CD4-positive, alpha-beta T cell treated with Interleukin-6 for 4 hours (primary cell): ENCODE measurements at places on chromosomes 5 and 9.

- DNase-seq: no peak
Observed at GRCh38 chr5:44935871-44936270, 127.1 kb downstream of the MRPS30 start.

DNA sequence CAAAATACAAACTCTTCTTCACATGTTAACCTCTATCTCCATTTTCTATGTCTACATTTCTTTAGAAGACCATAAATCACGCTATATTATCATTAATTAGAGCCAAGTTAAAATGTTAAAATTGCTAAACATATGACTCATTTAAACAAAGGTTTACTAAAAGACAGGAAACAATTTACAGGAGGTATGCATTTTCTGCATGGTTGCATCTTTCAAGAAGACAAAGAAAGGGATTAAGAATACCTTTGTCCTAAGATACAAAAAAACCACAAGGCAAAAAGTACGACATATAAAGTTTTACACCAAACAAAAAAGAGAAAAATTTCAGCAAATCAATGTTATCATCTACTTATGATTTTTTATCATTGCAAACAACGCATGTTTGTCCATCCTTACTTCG, 324.4 kb downstream of the PDE4D start:
- DNase-seq: no peak

DNA sequence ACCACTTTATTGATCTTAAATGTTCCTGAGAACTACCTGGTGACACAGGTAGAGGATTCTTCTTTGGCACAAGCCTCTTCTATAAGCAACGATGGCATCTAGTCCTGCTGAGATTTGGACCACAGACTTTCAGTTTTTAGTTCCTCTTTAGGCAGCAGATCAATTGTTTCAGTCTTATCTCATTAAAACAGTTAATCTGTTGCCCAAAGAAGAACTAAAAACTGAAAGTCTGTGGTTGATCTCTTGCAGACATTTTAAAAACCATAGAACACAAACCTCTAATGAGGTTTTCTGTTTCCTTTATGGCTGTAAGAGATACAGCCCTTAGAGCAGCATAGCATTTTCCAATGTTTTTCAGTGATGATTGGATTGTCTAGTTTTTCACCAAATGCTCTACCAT, 480.9 kb downstream of the MTRR start:
- no peak for DNase-seq

DNA sequence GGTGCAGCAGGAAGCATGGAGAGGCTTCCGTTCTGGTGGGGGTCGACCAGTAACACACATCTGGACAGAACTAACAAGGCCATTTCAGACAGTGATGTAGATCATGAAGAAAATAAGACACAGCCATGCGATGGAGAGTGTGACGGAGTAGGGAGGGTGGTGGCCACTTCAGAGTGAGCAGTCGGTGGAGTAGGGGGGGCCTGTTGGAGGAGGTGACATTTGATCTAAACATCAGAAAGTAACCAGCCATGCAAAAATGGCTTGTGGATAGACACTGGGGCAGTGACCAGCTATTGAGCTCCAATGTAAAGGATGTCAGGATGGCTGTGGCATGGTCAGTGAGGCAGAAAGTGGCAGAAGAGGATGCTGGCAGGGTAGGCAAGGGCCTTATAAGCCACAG, 65.9 kb downstream of the PPARGC1B start:
- no peak for DNase-seq

DNA sequence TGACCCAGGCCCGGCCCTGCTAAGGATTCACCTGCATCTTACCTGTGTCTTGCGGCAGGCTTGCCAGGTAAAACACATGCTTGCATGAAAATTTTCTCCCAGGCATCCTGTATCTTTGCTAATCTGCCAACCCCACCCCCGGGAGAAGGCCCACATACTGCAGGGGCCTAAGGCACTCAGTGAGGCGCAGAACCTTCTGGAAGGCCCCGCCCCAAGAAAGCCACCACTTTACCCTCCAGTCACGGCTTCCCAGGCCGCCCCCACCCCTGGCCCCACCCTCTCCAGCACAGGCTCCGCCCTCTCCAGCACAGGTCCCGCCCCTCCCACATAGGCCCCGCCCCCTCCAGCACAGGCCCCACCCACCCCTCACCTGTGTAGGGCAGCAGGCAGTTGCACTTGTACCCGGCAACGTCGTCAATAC, 29.8 kb upstream of the SEC16A start:
- DNase-seq: peak; percentile 29

DNA sequence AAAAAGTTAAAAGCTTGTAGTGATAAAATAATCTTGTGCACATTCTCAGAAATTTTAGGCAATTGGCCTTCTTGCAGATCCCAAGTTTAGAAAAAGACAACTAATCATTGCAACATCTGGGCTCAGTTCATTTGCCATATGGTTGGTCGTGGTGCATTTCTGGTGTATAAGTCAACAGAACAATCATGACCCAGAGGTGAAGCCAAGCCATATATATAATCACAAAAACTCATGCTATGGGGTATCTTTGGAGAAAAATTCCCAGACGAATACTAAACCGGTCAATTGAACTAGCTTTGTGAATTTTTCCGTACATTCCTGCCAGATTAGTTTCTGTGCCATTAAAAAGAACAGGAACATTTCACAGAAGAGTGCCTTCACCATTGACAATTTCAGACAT, 50.3 kb downstream of the FYB1 start:
- no peak for DNase-seq

- DNase-seq: no peak
Observed at GRCh38 chr5:12910641-12911040, 1006.4 kb upstream of the CTNND2 start.

DNA sequence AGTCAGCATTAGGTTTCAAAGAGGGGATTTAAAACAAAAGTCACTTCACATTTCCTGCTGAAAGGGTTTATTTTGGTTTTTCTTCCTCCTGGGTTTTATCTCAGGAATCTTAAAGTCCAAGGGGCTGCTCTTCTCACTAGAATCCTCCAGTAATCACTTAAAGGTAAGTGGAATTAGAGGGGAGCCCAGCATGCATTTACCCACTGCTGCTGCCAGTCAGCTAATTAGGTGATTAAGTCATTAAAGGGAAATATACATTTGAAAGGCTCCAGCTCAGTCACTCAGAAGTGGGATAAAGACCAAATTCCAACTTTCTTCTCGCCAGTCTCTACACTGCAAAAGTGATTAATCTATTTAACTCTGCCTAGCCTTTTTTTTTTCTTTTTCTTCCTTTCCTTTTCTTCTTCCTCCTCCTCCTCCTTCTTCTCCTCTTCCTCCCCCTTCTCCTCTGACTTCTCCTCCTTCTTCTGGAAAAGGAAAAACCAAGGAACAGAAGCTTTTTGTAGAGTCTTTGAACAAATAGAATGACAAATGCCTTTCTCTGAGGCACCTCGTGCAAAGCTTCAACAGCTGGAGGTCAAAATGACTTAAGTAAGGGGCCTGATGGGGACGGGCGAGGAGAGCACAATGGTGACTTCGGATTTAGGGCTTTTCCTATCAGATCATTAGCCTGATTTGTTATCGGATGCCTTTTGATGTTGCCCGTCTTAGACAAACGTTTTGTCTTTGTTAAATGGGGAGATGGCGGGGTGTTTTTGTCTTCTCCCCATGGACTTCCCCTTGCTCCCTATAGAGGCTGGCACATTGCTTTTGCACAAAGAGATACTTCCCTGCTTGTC, 617.6 kb downstream of the IRX1 start:
- no peak for DNase-seq

GRCh38 chr5:137015540-137016116, 483.5 kb downstream of the SPOCK1 start:
- no peak for DNase-seq

DNA sequence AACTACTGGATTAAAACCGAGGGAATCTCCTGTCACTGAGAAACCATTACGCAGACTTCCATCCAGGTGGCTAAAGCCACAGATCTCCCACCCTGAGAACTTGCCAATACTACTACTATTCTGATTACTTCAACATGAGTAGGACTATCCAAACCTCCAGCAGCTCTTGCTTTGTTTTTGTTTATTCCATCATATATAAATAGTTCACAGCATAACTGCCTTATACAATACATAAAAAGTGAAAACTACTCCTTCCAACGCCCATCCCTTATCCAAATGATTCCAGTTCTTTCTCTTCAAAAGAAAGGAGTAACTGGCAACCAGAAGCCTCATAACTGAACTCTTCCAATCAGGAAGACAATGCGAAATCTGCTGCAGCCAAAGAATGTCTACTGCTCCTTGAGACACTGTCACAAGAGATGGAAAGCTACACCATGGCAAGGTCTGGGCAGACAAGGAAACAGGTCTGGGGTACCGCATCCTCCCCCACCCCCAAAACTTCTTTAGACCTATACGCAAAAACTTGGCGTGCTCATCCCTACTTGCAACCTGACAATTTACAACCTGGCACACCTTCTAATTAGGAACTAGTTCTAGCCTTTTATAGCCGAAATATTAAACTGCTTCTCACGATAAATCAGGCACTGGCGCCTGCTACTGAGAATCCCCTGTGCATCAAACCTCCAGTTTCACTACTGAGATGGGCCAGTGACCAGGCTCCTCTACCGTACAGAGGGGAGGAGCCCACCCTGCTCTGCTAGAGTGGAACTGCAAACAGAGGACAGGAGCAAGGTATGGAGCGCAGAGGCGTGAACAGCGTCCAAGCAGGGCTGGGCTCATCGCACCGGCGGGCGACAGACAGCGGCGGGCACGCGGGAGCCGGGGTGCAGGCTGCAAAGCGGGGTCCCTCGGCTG, 986 bp downstream of the PLPP1 start:
- no peak for DNase-seq

DNA sequence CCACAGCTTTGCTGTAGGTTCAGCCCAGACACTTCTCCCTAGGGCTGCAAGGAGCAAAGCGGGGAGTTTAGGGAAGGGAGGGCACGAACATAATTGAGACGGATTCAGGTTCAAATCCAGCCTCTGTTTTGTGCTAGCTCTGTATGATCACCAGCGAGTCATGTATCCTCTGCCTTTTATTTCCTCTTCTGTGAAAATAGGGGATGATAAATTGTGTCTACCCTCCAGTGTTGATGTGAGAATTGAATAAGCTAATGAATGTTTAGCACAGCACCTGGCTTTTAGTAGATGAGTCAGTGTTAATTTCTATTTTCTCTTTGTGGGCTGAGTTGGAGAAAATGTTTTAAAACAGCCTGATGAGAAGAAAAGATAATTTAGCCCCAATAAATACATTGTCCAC, 6.2 kb downstream of the MLANA start:
- DNase-seq: no peak
